ENCODE measurements at places on chromosomes 3 and 15. TPM values are rescaled to one million over a fixed set of nuclear protein-coding genes. Genes with fewer than 3 reads are reported as not detected.

Gene CHRM5
- polyA plus RNA-seq, result 0.17 TPM

Gene GNB4
- polyA plus RNA-seq, result 29.0 TPM

Gene TUSC7
- polyA plus RNA-seq, result not detected

Gene TLR9
- polyA plus RNA-seq, result 0.11 TPM

Gene KLHL24
- polyA plus RNA-seq, result 49.9 TPM

Gene DNASE1L3
- polyA plus RNA-seq, result 14.0 TPM

Gene TRANK1
- 5.8 TPM for polyA plus RNA-seq

Gene UTS2B
- polyA plus RNA-seq, result 0.45 TPM

Gene IGF2BP2
- 83.7 TPM for polyA plus RNA-seq

DNA sequence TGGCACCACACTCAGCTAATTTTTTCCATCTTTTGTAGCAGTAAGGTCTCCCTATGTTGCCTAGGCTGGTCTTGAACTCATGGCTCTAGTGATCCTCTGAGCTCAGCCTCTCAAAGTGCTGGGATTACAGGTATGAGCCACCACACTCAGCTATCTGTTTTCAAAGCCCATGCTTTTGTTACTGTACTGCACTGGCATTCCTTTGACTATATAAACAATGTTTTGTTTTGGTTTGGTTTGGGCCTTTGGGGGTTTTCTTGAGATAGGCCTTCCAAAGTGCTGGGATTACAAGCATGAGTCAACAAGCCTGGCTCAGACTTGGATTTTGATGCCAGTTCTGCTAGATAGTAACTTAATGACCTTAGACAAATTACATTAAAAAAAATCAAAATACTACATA is 89.7 kb upstream of the GK5 start:
- DNase-seq, result no peak

GRCh38 chr3:52325686-52326085 is 9.6 kb downstream of the DNAH1 start:
- no peak for DNase-seq

GRCh38 chr3:139772539-139773500 is 95.0 kb upstream of the NMNAT3 start:
- no peak for DNase-seq

GRCh38 chr15:68057758-68058157 is 3.6 kb downstream of the PIAS1 start:
- no peak for DNase-seq

DNA sequence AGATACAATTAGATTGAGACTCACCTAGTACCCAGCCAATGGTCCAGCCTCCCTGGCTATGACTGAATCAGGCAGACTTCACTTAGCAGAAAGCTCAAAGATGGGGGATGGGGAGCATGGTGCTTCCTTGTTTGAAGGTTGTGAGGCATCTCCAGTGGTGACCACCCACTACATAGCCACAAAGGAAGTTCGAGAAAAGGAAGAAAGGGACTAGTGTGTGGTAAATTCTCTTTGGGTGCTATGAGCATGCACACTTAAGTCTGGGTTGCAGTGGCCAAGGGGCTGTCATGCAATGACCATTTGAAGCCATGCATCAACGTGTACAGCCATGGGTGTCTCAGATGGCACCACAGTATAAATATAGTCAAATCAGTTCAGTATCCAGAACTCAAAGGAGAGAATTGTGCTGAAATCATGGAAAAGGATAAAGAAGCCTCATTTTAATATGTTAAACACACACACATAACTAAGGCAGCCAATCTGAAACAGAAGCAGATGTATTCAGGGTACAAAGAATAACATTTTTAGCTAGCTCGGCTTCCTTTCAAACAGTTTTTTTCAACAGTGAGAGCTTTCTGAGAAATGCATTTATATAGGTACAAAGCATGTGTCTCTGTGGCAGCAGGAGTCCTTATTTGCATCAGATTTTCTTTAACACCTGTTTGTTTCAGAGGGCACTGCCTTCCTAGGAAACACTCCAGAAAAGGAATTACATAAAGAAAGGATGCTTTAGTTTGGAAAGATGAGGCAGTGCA is 275.5 kb downstream of the GAP43 start:
- no peak for DNase-seq

- DNase-seq, result no peak
Measured at GRCh38 chr3:180421721-180422120, 180.2 kb upstream of the TTC14 start.

GRCh38 chr3:67384016-67384415 is 270.4 kb downstream of the SUCLG2 start:
- DNase-seq, result no peak

DNA sequence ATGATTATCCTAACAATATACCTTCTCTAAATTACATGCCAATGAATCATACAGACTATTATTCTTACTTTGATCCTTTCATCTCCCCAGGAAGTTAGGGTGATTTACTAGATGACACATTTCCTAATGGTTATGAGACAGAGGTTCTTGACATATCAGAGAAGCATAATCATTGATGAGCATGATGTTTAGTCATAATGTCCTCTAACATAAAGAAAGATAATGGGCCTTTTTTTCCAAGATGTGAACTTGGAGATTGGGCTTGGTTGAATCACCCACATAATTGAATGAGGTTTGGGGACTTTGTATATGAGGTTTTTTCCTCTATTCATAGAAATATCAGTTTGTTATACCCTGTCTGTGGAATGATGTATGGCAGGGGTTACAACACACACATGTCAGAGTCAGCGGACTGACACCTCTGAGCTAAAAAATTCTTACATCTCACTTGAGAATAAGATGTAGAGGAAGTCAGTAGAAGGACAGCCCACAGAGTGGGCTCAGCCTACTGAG is 69.7 kb upstream of the DCBLD2 start:
- DNase-seq, result no peak

DNA sequence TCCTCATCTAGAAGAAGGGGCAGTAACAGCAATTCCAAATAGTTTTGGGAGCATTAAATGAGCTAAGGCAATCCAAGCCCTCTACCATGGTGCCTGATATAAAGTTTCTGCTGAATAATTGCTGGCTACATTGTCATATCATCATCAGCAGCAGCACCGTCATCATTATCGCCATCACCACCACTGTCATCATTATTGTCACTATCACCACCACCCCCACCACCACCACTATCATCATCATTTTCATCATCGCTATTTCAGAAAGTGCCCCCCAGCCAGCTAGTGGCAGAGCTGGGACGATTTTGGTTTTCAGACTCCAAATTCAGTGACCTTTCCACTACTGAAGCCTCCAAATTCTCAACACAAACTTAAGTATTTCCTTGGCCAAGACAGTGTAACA is 15.0 kb downstream of the XCR1 start:
- no peak for DNase-seq

GRCh38 chr3:158453865-158454264 is 117.1 kb upstream of the MLF1 start:
- DNase-seq, result no peak

DNA sequence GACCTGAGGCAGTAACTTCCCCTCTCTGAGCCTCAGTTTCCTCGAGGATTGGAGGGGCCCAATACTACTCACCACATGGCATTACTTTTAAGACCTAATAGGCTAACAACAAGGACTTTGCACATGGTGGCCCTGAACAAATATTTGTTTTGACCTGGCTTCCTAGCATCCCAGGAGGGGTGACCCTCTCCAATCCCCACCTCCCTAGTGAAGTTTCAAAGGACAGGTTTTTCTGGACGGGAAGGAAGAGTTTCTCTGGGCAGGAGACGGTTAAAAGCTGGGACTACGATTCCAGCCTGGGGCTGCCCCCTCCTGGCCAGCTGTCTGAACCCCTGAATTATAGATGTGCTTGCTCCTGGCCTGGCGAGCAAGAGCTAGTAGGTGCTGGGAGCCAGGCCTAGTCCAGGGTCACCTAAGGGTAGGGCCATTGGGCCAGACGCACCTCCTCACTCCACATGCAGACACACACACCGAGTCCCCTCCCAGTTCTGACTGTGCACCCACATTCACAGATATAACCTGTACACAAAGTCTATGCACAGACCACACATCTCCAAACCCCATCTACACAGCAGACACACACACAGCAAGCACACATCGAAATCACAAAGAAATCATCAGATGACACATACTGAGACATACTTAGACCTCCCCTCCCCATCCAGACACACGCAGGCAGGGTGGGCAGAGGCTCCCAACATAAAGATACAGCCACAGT is 2.7 kb upstream of the ISL2 start:
- no peak for DNase-seq

DNA sequence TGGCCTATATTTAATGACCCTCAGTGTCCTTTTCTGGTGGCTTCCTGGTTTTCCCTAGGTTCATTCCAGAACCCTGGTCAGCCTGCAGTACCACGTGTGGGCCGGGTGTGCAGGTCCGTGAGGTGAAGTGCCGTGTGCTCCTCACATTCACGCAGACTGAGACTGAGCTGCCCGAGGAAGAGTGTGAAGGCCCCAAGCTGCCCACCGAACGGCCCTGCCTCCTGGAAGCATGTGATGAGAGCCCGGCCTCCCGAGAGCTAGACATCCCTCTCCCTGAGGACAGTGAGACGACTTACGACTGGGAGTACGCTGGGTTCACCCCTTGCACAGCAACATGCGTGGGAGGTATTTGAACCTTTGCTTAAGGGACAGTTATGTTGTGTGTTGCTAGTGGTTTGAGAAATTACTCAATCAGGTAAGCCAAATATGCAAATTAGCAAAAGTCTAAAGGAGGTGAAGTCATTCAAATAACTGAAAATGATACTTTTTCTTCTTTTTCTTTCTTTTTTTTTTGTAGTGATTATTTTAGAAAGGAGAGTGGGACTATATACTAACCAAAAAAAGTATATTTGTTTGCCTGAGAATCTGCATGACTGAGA is 259.2 kb downstream of the ADAMTSL3 start:
- DNase-seq, result no peak

- no peak for DNase-seq
Measured at GRCh38 chr3:181278468-181279238, 289.1 kb upstream of the DNAJC19 start.

DNA sequence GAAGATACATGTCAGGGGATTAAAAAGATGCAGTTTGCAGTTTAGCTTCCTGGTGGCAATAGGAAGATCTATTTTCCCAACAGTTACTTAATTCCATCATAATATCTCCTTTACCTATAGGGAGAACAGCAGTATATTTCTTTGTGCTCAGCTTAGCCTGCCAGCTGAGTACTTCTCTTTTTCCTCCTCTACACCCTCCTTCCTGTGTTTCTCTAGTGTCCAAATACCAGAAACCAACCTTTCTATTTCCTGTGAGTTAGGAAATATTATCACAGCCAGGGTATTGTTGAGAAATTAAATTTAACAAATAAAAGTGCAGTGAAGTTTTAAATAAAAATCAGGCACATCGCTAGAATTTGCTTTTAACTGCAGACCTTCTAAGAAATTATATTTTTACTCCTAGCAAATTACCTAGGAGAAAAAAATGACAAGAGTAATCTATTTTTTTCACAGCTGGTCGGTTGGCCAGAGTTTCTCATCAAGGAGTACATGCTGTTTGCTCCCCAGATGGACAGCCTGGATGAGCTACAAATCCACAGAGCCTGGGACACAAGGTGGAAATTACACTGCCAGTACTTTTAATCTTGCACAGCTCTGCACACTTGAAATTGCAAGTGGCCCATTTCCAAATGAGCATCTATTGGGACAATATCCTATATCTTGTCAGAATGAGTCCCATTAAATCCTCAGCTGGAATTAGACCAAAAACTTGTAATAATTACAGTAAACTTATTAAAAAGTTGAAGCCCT is 185.2 kb upstream of the CFAP20DC start:
- DNase-seq, result no peak

DNA sequence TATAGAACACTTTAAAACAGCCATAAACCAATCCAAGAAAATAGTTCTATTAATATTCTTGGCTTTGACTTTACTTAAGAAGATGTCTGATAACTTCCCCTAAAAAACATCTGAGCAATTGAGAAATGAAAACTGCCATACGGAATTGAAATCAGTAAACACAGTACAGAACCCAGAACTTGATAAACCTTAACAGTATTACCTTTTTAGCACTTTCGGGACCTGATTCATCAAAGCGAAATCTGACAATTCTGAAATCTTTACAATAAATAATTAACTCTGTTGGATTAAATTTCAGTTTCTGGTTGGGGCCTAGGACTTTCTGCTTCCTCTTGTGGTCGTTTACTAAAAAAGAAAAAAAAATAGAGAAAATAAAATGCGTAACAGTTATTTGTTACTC is 17.3 kb downstream of the MTMR10 start:
- no peak for DNase-seq

DNA sequence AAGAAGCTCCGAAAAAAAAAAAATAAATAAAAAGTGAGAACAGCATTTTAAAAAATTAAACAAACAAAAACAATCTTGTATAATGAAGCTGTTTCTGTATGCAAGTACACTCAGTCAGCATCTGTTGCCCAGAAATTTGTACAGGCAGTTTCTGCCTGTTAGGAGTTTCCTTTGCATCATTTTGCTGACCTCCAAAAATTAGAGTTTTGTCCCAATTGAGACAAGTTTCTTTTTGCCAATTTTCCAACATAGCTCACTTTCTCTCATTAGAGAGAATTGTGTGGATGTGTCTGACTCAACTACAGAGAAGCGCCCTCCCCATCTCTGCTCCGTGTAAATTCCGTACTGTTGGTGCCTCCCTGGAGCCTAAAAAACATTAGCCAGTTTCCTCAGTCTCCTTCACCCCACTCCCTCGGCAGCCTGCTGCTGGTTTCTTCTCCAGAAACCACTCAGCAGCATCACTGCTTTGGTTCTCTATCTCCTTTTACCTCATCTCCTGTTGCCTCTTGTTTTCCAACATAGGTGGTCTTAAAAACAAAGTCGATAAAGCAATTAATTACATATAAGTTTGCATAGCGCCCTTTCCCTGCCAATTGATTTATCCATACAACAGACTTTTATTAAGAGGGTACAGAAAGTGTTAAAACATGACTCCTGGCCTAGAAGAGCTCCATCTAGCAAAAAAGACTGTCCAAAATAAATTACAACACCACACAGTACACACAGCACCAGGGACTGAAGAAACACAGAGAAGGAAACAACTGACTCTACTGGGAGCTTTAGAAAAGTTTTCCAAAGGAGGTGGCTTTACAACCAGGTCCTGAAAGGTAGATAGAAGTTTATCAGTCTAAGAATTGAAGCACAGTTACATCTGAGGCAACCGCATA is 286.7 kb downstream of the SHOX2 start:
- DNase-seq, result no peak

- DNase-seq, result no peak
Measured at GRCh38 chr15:83784975-83785374, 131.1 kb downstream of the ADAMTSL3 start.

GRCh38 chr3:133988631-133989161 is 41.0 kb downstream of the SLCO2A1 start:
- no peak for DNase-seq

GRCh38 chr15:88089024-88089620 is 167.4 kb downstream of the NTRK3 start:
- no peak for DNase-seq

GRCh38 chr15:29849716-29850115 is 27.4 kb upstream of the TJP1 start:
- DNase-seq, result no peak

DNA sequence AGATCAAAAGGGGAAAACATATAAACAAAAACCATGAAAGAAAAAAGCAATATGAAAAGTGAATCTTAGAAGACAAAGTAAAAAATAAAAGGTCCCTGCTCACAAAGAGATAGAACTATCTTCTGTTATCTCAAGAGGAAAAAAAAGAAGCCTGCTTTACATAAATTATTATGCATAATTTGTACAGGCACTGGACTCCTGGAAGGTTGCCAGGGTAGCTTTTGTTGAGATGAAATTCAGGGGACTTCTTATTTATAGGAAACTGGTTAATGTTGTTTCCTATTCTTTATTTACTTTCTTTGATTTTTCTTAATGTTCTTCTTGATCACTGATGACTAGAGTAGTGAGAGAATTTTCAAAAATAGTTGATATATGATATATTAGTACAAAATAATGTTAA is 66.9 kb downstream of the PPM1L start:
- DNase-seq, result no peak
